ENCODE measurements at places on chromosomes 16 and 17. TPM values are rescaled to one million over a fixed set of nuclear protein-coding genes. Genes with fewer than 3 reads are reported as not detected.

Gene CCDC200
- 0.31 TPM for total RNA-seq

Gene ASPHD1
- not detected for total RNA-seq

Gene SPATA22
- total RNA-seq, result not detected

Gene USP6
- 0.10 TPM for total RNA-seq

Gene SYT17
- 0.52 TPM for total RNA-seq

Gene TEPSIN
- total RNA-seq, result 39.6 TPM

Gene NTN1
- total RNA-seq, result 0.21 TPM

Gene KRT25
- not detected for total RNA-seq

Gene TBC1D16
- 0.52 TPM for total RNA-seq

Gene C1QL1
- total RNA-seq, result not detected

Gene GNAO1
- 0.84 TPM for total RNA-seq

Gene CDH16
- not detected for total RNA-seq

Gene PPM1E
- total RNA-seq, result not detected

Gene LGALS9C
- 0.63 TPM for total RNA-seq

Gene ZNF668
- 10.7 TPM for total RNA-seq

Gene CTRB1
- total RNA-seq, result not detected

Gene TBX4
- under 0.01 TPM for total RNA-seq

Gene KRTAP2-3
- not detected for total RNA-seq

Gene ELOB
- total RNA-seq, result 92.6 TPM

Gene HEATR9
- 0.63 TPM for total RNA-seq

Gene ZSWIM7
- 15.0 TPM for total RNA-seq

Gene CD300LF
- 20.5 TPM for total RNA-seq

Gene HID1
- 3.1 TPM for total RNA-seq

Gene AHSP
- total RNA-seq, result 0.52 TPM

Gene SKAP1
- 40.1 TPM for total RNA-seq

Gene CNGB1
- total RNA-seq, result not detected

Gene TP53TG3C
- total RNA-seq, result 0.31 TPM

Gene C17orf107
- total RNA-seq, result 26.4 TPM

Gene POLG2
- total RNA-seq, result 17.2 TPM

Gene KRTAP4-4
- total RNA-seq, result not detected

Gene DPEP2
- total RNA-seq, result 17.2 TPM

Gene PPL
- total RNA-seq, result not detected

Gene CLEC18A
- total RNA-seq, result 1.4 TPM

Gene SEZ6
- 0.94 TPM for total RNA-seq

Gene ASPA
- total RNA-seq, result not detected

Gene HBA1
- 28.3 TPM for total RNA-seq

Gene UNC45B
- 0.94 TPM for total RNA-seq

Gene CENPV
- 12.7 TPM for total RNA-seq

Gene PRSS22
- 0.21 TPM for total RNA-seq

Gene C17orf113
- total RNA-seq, result 0.21 TPM

Gene USP31
- total RNA-seq, result 2.5 TPM

Gene ITGAD
- total RNA-seq, result under 0.01 TPM

Gene SLX4
- total RNA-seq, result 2.5 TPM
